ENCODE measurements at places on chromosomes 11 and 22.

DNA sequence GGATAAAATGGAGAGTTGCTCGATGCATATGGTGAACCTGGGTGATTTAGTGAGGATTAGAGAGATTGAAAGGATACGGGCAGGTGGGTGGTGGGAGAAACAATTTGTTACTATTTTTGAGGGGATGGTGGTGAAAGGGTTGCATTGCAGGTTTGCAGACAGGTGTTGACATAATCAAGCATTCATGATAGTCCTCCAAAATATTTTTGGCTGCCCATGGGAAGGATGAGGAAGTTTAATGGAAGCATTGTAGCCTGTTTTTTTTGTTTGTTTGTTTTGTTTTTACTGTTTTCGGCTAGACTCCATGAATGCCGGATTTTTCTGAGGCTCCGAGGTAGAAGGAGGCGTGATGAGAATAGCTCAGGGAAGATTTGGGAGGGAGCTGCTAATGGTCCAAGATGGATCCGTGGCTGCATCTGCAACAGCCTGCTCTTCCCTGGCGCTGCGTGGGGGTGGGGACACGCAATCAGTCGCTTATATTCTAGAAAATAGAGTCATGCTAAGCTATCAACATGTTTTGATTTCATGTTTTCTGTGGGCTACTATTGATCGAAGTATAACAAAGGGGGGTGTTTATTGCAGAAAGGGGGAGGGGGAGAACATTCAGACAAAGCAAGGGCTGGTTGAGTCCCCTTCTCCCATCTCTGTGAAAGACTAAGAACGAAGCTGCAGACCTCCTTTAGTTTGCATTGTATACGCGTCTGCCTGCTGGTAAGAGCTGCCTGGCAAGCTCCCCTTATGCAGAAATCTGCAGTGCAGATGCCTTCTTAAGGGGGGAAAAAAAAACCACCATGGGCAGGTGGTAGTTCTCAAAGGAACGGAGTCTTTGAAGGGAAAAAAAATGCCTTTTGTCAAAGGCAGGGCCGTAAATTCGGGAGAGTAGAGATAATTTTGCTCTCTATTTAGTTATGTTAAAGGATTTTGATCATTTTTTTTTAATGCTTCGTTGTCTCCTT, 1.0 kb downstream of the RTN3 start:
- peak; percentile 52 for DNase-seq

- no peak for DNase-seq
These were observed 57.4 kb downstream of the BUD13 start for GRCh38 chr11:116715383-116715782.

GRCh38 chr11:84564867-84565184, 1062.3 kb downstream of the DLG2 start:
- no peak for DNase-seq

GRCh38 chr11:126282361-126282735, 545 bp upstream of the TIRAP start:
- no peak for DNase-seq

- DNase-seq = no peak
These were observed 9.6 kb upstream of the CDON start for GRCh38 chr11:126072141-126072741.

GRCh38 chr11:34587282-34587677, 33.6 kb upstream of the EHF start:
- no peak for DNase-seq

DNA sequence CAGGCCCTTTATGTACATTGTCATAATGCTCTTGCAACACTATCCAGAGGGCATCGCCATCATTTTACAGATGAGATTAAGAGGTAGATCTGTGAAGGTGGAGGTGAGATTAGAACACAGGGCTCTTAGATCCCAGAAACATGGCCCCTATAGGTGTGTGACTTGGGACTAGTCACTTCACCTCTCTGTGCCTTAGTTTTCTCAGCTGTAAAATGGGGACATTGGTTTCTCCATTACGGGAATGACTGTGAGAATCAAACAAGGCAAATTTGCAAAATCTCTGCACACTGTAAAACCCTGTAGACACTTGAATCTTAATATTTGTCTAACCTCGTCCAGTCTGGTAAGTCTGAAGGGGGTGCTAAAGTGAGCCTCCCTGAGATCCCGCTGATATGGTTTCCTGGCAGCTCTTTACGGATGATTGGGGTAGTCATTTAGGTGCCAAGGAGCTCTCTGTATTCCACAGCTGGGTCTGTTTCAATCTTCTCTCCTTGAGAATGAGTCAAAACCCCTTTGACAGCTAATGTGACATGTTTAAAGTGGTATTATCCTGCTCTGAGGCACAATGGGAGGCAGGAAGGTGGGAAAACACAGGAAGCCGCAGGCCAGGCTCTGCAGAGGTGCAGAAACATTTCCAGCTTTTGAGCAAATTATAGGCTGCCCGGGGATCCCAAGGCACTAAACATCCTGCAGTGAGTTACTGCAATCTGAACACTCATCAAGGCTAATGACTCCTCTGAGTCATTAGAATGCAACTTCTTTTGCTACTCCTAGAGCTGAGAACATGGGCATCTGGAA, 140.8 kb downstream of the CCDC81 start:
- no peak for DNase-seq

DNA sequence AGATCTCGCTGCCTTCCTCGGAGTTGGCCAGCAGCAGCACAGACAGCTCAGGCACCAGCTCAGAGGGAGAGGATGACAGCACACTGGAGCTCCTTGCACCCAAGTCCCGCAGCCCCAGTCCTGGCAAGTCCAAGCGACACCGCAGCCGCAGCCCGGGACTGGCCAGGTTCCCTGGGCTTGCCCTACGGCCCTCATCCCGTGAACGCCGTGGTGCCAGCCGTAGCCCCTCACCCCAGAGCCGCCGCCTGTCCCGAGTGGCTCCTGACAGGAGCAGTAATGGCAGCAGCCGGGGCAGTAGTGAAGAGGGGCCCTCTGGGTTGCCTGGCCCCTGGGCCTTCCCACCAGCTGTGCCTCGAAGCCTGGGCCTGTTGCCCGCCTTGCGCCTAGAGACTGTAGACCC, 6.4 kb downstream of the PLA2G3 start:
- DNase-seq = no peak

DNA sequence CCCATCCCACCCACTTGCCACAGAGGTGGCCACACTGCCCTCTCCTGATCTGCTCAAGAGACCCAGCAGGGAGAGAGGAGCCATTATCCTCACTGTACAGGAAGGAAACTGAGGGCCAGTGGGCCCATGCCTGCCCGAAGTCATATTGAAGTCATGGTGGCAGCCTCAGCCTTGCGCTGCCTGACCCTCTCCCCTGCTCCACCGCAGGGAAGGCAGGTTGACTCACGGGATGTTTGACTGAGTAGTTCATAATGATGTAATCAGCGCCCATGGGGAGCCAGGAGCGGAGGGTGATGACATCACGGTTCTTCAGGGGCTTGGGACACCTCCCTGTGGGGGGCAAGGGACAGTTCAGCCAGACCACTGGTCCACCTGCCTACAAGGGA, 6.1 kb upstream of the ARAP1 start:
- DNase-seq = no peak

- DNase-seq = no peak
These were observed 1.3 kb downstream of the PLEKHA7 start for GRCh38 chr11:17012712-17013547.

GRCh38 chr22:24429411-24430365, 2.3 kb downstream of the ADORA2A start:
- DNase-seq = no peak

- no peak for DNase-seq
These were observed 17.1 kb upstream of the SYTL2 start for GRCh38 chr11:85827748-85828639.

DNA sequence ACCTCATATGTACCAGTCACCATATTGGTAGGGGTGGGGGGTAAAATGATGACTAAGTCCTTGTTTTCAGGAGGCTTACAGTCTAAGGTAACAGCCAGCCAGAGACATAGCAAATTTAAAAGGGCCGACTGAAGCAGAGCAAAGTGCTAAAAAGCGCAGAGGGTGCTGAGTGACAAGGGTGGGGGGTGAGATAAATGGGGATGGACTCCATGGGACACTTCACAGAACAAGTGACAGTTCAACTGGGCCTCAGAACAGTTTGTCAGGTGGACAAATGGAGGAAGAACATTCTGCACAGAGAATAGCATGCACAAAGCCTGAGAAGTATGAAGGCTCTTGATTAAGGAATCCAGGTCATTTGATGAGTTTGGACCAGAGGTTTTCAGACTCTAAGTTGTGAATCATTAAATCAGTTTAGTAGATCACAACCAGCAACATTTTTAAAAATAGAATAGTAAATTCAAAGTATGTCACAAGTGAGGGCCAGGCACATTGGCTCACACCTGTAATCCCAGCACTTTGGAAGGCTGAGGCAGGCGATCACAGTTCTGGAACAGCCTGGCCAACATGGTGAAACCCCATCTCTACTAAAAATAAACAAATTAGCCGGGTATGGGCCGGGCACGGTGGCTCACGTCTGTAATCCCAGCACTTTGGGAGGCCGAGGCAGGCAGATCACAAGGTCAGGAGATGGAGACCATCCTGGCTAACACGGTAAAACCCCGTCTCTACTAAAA, 14.0 kb downstream of the BBS1 start:
- no peak for DNase-seq

GRCh38 chr11:76552987-76553386, 108.2 kb downstream of the EMSY start:
- DNase-seq = no peak

GRCh38 chr11:121592708-121593107, 139.9 kb upstream of the SORL1-AS1 start:
- DNase-seq = no peak

GRCh38 chr11:4611986-4612385, 4.0 kb upstream of the TRIM68 start:
- DNase-seq = no peak

- no peak for DNase-seq
These were observed 575 bp downstream of the MFNG start for GRCh38 chr22:37485395-37486223.

DNA sequence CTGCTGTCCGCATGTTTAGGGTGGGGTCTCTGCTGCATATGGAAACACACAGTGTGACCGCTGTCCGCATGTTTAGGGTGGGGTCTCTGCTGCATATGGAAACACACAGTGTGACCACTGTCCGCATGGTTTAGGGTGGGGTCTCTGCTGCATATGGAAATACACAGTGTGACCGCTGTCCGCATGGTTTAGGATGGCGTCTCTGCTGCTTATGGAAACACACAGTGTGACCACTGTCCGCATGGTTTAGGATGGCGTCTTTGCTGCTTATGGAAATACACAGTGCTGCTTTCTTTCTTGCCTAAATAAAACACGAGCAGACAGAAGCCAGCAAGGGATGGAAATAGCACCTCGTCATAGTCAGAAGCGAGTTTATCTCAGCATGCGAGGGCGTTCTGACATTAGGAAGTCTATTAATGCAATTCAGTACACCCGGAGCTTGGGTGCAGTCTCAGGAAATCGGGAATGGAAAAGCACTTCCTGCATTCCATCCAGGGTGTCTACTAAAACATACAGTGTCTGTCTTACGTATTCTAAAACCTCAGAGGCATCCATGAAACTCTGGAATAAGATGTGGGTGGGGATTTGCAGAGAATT, 32.6 kb upstream of the TOLLIP start:
- DNase-seq = no peak

- no peak for DNase-seq
These were observed 531 bp downstream of the RAB3IL1 start for GRCh38 chr11:61916737-61917333.

DNA sequence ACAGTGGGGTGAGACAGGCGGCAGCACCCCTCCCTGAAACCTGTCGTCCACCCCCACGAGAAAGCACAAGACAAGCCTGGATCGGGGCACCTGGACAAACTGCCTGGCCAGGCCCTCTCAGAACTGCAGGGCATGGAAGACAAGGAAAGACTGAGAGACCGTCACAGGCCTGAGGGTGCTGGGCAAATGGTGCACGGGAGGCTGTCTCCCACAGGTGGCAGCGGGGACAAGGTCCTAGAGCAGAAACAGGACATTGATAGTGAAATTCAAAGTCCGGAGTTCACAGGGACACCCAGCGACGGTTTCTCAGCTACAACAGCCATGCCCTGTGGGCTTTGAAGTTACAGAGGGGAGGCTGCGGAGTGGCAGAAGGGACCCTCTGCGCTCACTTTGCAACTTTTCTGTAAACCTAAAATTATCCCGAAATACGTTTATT, 20.6 kb downstream of the DRD4 start:
- no peak for DNase-seq

GRCh38 chr11:61972112-61972671, 4.8 kb upstream of the FTH1 start:
- DNase-seq = no peak

GRCh38 chr22:42743501-42743991, 22.9 kb upstream of the A4GALT start:
- DNase-seq = no peak

All from NCI-H1694 treated with DMSO at 0.1 percent for 48 hours (cell line).